NCI-H1092 (cell line): ENCODE measurements at places on chromosomes 2 and 18.

DNA sequence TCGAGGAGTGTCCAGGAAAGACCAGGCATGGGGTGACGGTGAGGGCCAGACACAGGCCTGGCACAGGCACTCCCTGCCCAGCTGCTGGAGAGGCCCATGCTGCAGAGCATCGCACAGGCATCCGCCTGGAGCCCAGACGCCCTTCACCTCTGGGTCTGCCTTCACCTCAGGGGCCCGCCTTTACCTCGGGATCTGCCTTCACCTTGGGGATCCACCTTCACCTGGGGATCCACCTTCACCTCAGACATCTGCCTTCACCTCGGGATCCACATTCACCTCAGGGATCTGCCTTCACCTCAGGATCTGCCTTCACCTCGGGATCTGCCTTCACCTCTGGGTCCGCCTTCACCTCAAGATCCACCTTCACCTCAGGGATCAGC lies 7.7 kb downstream of the KIF1A start:
- DNase-seq: no peak

GRCh38 chr18:55314615-55315237 lies 273.3 kb downstream of the TCF4 start:
- DNase-seq: peak; percentile 69

DNA sequence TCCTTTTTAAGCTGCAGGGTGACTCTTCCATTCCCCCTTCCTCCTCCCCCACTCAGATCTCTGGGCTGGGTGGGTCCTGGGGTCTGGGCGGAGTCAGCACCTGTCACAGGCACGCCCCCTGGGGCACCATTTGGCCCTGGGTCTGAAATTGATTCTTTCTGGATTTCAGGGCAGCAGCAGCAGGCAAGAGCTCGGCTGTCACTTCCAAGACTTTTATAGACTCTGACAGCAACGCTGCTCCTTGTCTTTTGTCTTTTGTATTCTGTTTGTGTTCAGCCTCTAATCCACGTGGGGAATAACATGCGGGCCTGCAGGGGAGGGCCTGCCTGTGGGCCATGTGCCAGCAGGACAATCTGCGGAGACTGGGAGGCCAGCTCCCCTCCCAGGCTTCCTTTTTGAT lies 3.9 kb downstream of the BOD1L2 start:
- DNase-seq: peak; percentile 20

DNA sequence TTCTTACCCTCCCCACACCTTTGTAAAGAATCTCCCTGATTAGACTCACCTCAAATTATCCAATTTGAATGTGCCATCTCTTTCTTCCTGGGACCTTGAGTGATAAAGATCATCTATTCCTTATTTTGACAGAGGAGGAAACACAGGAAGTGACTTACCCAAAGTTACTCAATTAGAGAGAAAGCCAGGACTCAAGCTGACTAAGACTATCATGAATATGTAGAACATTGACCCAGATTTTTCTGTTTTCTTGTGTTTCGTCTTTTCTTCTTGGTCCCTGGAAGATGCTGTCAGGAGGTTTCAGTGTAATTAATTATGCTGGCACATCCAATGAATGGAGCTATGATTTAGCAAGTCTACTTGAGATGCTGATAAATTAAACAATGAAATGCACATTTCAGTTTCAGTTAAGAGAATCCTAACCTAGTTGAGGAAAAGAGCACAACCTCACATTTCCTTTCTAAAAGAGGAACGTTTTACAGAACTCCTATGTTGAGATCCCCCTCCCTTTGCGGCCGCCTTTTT lies 380.4 kb downstream of the CLIP4 start:
- DNase-seq: no peak

DNA sequence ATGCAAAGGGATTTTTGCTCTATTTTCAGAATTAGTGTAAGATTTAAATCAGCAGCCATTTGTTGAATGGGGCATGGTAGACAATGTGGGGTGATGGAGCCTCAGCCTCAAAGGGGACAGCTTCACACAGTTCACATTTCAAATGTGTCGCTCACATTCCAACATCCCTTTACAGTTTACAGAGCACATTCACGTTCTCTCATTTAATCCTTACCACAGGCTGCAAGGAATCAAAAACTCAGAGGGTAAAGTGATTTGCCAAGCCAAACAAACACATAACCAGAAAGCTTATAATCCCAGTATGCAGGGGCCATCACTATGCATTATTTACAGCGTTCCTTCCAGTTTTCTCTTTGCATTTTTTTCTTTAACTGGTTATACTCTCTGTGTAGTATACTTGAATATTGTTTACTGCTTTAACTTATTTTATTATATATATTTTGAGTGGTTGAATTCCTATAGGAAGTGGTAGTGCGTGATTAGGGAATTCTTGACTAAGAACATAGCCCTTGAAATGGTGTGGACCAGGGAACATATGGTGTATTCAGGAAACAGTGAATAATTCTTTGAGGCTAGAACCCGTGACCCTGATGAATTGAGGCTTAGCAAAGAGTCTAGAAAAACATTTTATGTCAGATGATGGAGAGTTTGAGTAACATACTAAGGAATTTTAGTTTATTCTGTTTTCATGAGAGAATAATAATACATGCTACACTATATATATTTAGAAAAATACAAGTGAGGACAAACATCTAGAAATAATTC lies 18.1 kb upstream of the TAF1B start:
- no peak for DNase-seq

DNA sequence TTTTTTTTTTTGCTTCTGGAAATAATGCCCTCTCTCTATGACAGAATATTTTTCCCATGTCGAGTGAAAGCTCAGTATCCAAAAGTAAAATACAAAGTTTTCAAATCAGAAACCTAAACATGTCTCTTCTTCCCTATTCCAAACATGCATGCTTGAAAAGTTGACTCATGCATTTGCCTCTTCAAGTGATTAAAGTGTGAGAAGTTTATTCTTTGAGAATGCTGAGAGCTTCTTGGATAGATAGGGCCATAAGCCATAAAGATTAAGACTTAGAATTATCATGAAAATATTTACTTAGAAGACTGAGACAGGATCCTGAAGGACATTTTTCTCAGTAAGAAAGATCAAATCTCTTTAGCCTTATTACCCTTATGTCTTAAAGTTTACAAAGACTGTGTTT lies 98.6 kb upstream of the EPB41L5 start:
- no peak for DNase-seq
